Kasumi-1 (cell line): ENCODE measurements at places on chromosomes 5 and 9.

- DNase-seq, result no peak
Observed at GRCh38 chr9:70013598-70014196, 30.0 kb upstream of the MAMDC2 start.

GRCh38 chr9:106921341-106921899 lies 58.5 kb downstream of the ZNF462 start:
- DNase-seq, result peak; percentile 16

DNA sequence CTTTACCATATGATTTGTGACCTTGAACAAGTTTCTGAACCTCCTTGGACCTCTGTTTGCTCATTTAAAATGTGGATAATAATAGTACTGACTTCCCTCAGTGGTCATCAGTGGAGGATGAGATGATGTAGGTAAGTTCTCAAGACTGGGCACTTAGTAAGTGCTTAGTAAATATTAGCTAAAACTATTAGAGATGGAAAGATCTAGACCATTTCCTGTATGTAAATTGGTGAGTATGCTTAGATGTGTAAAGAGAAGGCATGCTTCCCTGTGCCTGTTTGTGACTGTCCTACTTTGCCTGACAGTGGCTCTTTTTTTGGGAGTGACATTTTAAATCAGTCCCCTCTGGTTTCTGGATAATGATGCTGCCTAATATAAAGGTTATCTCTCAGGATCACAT lies 288.1 kb downstream of the GABRB2 start:
- no peak for DNase-seq

- DNase-seq, result peak; percentile 21
Observed at GRCh38 chr9:126347093-126347492, 20.5 kb downstream of the MVB12B start.

GRCh38 chr5:68419637-68420452 lies 204.3 kb downstream of the PIK3R1 start:
- DNase-seq, result no peak

GRCh38 chr5:128464596-128464995 lies 73.4 kb downstream of the FBN2 start:
- DNase-seq, result no peak

DNA sequence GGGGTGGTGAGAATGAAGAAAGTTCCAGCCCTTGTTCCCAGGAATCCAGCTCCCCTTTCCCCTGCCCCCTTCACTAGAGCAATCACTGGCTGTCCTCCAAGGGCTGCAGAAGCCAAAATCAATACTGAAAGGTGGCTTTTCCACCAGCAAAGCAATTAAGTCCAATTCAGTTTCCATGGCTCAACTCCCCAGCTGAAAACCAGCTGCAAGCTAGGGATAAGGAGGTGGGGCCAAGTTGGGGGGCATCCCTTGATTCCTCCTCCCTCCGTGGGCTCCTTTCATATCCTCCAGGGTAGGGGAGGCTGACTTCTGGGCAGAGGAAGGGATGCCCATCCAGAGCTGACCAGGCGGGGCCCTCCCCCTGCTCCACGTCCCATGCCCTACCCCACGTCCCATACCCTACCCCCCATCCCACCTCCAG lies 22.7 kb downstream of the CAMK2A start:
- DNase-seq, result no peak

GRCh38 chr9:132408521-132408920 lies 1.5 kb upstream of the CFAP77 start:
- DNase-seq, result no peak

GRCh38 chr5:158911693-158912363 lies 187.9 kb downstream of the EBF1 start:
- DNase-seq, result no peak

DNA sequence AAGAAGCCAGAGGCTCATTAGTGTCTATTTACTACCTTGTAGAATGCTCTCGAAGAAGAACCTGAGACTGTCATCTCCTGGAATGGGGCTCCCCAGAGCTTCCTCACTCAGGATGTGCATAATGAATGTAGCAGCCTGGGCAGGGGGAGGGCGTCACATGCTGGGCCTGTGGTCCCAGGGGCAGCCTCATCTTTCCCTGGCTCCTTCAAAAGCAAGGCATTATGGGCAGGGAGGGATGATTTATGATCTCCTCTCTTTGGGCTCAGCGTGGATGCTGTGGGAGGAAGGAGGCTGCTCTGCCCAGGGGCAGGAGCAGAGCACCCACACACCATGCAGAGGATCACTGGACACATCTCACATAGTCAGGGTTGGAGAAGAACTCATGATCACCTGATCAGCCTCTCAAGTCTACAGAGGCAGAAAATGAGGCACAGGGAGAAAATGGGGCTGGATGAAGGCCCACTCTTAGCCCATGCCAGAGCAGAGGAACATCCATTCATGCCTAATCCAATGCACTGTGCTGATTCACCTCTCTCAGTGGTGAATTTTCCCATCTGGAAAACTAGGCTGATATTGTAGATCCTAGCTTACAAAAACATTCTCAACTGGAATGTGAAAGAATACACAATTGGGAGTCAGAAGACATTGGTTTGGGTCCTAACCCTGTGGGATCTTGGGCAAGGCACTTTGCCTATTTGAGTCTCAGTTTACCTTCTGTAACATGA lies 173.7 kb downstream of the CARTPT start:
- no peak for DNase-seq

- DNase-seq, result no peak
Observed at GRCh38 chr9:107131108-107131799, 151.8 kb upstream of the RAD23B start.
